ENCODE measurements at places on chromosomes 1 and 21.

DNA sequence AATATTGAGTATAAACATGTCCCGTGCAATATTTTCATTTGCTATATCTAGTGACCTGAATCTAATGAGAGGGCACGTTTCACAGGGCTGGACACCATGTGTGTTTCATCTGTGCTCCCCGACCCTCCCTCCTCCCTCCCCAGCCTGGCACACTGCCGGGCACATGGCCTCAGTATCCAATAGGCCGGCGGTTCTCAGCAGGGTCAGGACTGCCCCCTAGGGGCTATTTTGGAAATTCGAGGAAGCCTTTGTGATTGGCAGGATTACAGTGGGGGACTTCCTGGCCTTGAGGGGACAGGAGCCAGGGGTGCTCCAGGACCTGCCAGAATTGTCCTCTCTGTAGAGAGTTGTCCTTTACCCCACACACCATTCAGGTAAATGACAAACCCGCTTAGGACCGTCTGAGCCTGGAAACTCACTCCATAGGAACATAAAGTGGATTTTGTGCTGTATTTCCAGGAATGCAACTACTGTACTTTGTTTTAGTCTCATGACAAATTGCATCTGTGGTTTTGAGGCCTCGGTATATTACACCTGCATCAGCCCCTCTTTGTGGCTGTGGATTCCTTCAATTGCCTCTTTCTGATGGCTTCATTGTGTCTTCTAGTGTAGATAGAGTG is 109.5 kb upstream of the SIM2 start:
- peak; percentile 24 for DNase-seq

DNA sequence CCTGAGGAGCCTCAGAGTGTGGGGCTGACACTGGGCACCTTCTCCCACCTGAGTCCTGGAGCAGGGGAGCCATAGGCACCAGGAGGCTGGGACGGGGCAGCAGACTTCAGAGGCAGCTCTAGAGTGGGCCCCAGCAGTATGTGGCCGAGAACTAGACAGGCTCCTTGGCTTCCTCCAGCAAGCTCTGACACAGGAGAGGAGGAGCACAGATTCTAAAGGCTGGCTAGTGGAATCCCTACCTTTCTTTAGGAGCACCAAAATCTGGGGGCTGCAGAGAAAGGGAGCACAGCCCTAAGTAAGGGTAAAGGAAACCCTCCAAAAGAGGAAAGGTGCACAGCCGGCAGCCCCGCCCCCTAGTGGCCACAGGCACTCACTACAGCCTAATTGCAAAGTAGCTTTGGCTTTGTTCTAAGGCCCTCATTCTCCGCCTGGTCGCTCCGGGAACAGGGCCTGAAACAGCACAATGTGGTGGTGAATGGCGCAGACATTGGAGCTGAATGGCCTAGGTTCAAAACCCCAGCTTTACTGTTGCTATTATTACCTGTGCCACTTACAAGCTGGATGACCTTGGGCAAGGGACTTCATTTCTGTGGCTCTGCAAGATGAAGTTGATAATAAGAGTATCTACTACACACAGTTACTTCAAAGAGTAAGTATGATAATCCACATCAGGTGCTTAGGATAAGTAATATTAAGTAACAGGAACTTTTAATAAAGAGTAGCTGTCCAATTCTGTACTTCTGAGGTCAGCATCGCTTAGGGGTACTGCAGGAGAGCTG is 8.8 kb upstream of the GUCA2A start:
- DNase-seq, result peak; percentile 25

- no peak for DNase-seq
Observed at GRCh38 chr1:214570442-214570841, 19.0 kb upstream of the PTPN14 start.

DNA sequence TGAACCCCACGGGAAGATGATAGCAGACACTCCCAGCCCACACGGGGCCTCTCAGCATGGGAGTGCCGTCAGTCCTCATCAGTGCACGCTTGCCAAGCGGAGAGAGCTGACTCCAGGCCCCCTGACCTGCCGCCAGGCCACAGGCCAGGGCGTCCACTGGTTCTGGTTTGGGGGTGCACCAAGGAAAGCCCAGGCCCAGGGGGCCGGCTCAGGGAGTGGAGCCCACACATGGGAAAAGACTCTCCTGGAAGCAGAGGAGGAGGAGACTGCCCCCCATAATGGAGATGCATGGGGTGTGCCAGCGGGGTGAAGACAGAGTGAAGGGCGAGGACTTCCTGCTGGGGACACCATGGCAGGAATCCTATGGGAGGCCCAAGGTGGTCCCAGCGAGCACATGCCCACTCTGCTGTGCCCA is 6.4 kb downstream of the TRIM11 start:
- no peak for DNase-seq

DNA sequence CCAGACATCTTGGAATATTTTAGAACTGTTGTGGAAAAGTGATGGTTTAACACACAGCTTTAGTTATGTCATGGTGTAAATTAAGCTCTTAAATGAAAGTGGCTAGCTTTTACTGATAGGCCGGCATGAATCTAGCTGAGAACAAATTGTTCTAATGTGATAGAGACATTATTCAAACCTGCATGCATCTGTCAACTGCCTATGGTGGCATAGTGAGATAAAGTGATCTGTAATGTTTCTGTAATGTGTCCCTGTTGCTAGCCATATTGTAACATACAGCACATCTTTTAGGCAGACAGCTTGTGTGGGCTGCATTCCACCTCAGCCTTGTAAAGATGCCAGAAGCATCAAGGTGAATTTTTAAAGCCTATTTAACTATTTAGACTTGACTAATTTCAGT is 16.0 kb downstream of the LRIG2 start:
- no peak for DNase-seq

DNA sequence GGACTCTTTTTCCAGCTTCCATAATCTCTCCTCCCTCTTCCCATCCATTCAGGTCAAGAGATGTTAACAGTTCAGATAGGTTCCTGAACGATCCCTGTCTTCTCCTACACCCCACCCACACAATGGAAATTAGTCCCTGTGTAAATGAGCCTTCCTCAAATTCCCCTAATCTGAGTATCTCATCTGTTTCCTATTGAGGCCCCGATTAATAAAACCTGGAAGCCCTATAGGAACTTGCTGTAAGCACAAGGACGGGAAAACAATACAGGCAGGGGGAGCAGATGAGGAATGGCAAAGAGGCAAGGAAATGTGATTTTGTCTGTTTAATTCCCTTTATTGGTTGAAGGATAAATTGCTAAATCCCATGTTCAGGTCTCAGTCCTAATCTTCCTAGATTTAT is 7.1 kb upstream of the GPX7 start:
- DNase-seq, result no peak

DNA sequence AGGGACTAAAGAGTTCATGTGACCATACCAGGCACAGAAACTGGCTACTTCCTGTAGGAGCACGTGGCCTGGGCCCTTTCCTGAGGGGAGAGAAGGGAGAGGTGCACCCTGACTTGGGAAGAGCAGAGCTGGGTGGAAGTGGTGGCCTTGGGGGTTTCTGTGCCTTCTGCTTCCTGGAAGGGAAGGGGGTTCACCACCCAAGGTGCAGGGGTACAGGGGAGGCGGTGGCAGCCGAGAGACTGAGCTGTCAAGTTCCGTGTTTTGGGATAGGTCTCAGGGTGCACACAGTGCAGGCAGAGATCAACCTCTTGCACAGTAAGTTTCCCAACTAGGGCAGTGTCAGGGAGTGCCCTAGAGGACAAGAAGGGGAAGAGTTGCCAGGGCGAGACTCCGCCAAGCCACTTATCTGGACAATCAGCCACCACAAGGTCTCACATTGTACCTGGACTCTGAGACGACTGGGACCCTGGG is 10.1 kb downstream of the HECTD3 start:
- DNase-seq, result peak; percentile 42

GRCh38 chr1:44724955-44725698 is 5.8 kb downstream of the RNU5D-1 start:
- no peak for DNase-seq

- no peak for DNase-seq
Observed at GRCh38 chr1:73761559-73761958, 436.4 kb downstream of the LRRIQ3 start.

DNA sequence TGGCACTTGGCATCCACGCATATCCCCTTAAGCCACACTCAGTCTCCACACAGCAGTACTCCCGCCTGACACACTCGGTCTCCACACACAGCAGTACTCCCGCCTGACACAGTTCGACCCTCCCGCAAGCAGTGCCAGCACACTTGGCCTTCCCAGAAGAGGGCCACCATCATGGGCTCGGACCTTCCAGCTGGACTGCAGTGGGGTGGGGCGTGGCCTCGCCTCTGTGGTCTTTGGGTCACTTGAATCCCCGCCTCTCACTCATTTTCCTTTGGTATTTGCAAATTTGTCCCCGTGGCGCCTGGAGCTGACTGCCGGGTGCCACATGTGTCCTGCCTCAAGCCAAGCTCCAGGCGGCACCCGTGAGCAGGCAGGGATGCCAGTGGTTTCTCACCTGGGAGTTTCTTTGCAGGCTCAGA is 63.7 kb downstream of the FAAP20 start:
- DNase-seq, result no peak

DNA sequence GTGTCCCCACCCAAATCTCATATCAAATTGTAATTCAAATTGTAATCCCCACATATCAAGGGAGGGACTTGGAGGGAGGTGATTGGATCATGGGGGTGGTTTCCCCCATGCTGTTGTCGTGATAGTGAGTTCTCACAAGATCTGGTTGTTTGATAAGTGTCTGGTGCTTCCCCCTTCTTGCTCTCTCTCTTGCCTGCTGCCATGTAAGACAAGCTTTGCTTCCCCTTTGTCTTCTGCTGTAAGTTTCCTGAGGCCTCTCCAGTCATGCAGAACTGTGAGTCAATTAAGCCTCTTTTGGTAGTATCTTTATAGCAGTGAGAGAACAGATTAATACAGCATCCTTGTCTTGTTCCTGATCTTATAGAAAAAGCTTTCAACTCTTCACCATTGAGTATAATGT is 6.5 kb upstream of the LRRC39 start:
- no peak for DNase-seq

DNA sequence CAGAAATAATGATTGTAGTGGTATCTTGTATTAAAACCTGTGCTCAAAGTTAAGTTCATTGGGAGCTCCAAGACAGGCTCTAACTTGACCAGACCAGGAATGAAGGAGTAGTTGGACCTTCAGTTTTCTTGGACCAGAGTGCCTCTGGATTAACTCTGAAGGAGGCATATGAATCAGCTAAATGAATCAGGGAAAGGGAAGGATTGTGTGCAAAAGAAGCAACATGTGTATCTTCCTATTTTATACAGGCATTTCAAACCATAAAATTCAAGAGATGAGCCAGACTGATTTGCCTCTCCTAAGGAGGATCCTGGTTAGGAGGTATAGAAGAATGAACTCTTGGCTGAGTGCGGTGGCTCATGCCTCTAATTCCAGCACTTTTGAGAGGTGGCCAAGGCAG is 71.4 kb downstream of the CC2D1B start:
- no peak for DNase-seq

- no peak for DNase-seq
Observed at GRCh38 chr1:159867664-159868026, 5.2 kb upstream of the VSIG8 start.

DNA sequence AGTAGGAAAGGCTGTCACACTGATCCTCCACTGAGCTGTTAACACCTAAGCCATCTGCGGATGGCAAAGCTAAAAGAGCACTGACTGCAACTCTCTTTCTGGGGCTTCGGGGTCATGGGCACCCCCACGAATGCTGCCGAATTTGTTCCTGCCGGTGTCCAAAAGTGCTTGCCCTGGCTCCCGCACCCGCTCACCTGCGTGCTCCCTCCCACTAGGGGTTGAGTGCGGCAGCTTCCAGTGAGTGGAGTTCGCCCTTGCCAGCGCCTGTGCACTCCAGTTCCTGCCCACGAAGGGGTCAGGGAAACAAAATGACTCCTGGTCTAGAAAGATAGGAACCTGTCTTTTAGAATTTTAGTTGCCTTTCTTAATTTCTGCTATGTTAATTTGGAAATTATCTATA is 78.7 kb downstream of the IFI44 start:
- DNase-seq, result no peak

DNA sequence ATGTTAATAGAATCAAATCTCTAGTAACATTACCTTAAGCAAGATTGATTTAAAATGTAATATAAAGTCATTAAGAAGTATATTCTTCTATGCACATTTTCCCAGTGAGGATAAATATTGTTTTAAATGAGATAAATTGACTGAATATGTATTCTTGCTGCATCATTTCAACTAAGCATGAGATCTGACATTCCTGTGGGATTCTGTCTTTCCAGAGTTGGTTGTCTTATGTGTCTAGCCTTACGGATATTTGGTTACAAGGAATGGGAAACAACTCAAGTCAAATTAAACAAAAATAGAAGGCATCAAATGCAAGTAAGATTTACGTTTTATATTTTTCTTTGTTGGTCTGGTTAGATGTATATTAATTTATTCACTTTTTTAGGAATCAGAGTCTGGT is 287.5 kb downstream of the PTGER3 start:
- DNase-seq, result no peak

DNA sequence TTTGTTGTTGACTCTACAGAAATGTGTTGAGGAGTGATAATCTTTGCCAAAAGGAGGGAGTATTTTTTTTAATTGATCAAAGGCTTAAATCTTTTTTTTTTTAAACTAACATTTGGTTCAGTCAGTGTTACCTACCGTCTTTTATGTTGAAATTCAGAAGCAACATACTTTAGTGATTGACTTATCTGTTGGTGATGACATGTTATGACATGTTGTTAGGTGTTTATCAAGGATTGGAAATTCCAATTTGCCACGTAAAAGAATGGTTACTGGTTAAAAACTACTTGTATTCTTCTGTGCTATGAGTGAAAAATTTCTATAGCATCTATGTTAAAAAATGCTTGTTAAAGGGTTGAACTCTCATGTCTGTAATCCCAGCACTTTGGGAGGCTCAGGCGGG is 61.2 kb downstream of the DNM3 start:
- DNase-seq, result no peak

GRCh38 chr1:110183642-110184167 is 26.4 kb upstream of the KCNC4 start:
- no peak for DNase-seq

Data from foreskin melanocyte (primary cell).